ENCODE measurements at places on chromosomes 7 and 10. TPM values are rescaled to one million over a fixed set of nuclear protein-coding genes. Genes with fewer than 3 reads are reported as not detected.

DNA sequence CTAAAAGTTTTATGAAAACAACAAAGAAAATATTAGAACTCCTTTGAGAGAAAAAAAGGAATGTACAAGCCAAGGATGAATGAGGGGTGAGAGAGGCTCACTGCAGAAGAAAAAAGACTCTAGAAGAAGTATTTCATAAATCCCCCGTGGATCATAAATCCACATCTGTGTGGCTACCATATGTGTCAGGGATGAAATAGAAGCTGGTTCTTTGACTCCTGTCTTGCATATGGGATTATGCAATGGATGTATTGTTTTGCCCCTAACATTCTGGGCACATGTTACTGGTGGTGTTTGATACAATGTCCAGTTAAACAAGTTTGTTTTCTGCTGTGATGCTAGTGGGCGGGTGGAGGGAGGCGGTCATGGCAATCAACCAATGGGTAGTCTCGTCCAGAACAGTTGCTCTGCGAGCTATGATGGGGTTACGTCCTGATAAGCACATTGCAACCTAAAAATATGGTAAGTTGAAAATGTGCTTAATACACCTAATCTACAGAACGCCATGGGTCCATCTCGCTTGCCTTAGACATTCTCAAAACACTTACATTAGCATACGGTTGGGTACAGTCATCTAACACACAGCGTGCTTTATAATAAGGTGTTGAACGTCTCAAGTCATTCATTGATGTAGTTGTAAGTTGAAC lies 34.1 kb upstream of the PITRM1 start:
- no peak overlapping the region for H3K4me3 ChIP-seq
- no peaks in the 10 kb centered on the region for H3K36me3 ChIP-seq
- no peak for DNase-seq

GRCh38 chr10:101624526-101625102 lies 36.5 kb downstream of the DPCD start:
- no peaks in the 10 kb centered on the region for H3K36me3 ChIP-seq
- H3K4me1 ChIP-seq: no peaks in the 10 kb centered on the region
- DNase-seq: no peak
- H3K4me3 ChIP-seq: no peak overlapping the region
- H3K27ac ChIP-seq: no peak overlapping the region
- no peaks in the 10 kb centered on the region for H3K27me3 ChIP-seq

DNA sequence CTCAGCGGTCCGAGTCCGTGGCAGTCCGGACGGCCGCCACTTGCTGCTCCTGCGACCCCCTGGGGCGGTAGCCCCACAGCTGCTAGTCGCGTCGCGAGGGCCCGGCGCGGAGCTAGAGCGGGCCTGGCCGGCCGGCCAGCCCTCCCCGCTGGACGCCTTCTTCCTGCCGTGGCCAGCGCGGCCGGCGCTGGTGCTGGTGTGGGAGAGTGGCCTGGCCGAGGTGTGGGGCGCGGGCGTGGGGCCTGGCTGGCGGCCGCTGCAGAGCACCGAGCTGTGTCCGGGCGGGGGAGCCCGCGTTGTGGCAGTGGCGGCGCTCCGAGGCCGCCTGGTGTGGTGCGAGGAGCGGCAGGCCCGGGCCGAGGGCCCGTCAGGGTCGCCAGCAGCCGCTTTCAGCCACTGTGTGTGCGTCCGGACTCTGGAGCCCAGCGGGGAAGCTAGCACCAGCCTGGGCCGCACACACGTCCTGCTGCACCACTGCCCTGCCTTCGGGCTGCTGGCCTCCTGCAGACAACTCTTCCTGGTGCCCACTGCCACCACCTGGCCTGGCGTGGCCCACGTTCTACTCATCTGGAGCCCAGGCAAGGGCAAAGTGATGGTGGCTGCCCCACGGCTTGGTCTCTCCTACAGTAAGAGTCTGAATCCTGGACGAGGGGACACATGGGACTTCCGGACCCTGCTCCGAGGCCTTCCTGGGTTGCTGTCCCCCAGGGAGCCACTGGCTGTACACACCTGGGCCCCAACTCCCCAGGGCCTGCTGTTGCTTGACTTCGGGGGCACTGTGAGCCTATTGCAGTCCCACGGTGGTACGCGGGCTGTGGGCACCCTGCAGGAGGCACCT lies 631 bp downstream of the HPS6 start:
- H3K27ac ChIP-seq: peak overlapping the region; percentile 77
- H3K27me3 ChIP-seq: no peaks in the 10 kb centered on the region
- peak; percentile 23 for DNase-seq
- H3K4me1 ChIP-seq: peaks cover 7% of the 10 kb centered on the region
- no peaks in the 10 kb centered on the region for H3K36me3 ChIP-seq

DNA sequence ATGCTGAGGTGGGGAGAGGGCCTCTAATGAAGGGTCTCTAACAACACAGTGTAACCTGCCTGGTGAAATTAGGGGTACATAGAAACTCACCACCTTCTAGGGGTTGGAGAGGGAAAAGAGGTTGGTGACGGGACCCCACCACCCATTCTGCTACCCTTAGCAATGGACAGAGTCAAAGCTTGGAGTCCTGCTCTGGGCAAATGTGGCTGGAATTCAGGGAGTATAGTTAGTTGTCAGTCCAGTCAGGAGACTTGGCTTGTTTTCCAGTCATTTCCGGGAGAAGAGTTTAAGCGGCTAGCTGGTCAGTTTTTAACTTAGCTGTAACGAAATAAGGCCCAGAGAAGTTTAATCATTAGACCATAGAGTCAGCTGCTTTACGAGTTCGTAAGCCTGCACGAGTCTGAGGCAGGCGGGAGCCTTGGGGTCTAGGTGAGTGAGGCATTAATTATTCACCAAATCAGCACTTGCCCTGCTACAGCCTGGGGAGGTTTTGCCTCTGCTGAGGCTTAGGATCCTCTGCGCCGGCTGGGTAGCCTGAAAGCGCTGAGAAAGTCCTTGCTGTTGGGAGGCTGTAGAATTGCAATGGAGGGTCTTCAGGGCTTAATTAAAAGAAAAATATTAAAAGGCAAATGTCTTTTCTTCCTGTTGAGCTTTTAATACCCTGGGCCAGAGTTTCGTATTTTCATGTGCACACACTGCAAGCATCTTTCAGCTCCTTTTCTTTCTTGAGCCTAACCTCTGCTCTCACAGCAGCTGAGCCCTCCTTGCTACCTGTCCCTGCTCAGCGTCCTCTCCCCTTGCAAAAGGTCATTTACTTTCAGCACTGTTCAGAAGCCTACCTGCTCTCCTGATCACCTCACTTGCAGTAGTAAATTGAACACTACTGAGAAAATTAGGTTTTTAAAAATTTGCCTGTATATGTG lies 1.5 kb upstream of the LAMB1 start:
- H3K4me3 ChIP-seq: no peak overlapping the region
- H3K4me1 ChIP-seq: no peaks in the 10 kb centered on the region
- no peak overlapping the region for H3K27ac ChIP-seq
- no peaks in the 10 kb centered on the region for H3K27me3 ChIP-seq
- no peak for DNase-seq

DNA sequence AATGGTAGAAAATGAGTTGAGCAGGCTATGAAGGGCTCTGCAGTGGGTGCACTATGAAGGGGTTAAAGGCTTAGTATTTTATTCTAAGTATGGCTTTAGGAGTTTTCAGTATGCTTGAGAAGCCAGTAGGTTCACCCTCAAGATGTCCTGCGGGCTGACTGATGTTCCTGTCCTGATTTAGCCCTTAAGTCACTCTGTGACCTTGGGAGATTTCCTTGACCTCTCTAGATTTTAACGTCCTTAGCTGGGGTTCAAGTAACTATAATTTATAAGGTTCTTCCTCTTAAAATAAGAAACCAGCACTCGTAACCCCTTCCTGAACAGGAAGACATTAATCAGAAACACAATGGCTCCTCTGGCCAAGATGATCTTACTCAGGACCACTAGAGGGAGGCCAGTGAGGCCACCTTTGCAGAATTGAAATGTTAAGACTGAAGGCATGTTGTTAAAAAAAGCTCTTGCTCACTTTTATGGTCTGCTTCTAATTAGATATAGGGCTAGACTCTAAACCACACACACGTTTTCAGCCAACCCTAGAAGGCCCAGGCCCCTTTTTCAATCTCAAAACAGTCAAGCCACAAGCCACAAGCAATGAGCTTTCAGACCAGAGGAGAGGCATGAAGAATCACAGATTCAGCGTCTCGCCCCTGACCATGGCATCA lies 41.9 kb downstream of the CDK1 start:
- DNase-seq: no peak
- no peak overlapping the region for H3K4me3 ChIP-seq
- H3K27ac ChIP-seq: no peak overlapping the region
- H3K27me3 ChIP-seq: no peaks in the 10 kb centered on the region
- H3K4me1 ChIP-seq: peaks cover 1% of the 10 kb centered on the region
- no peaks in the 10 kb centered on the region for H3K36me3 ChIP-seq

DNA sequence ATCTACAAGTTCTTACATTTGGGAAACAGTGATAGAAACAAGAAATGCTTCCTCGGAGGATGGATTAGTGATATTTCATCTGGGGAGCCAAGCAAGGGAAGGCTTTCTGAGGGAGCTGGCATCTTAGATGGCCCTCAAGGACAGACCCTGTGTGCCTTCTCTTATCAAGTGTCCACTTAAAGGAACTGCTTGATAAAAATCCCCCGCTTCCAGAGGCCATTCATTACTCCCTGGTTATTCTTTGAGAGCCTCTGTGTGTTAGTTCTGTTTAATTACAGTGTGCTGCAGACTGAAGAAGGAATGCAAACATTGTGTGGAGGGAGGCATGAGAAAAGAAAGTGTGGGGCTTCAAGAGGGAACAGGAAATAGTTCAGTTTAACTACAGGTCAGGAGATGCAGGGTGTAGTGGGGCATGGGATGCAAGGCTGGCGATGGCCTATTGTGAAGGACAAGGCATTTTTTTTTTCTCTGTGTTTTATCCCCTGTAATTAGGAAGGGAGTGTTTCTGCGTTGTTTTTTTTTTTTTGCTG lies 145.4 kb downstream of the SNX10 start:
- no peak overlapping the region for H3K4me3 ChIP-seq
- DNase-seq: no peak
- H3K36me3 ChIP-seq: no peaks in the 10 kb centered on the region
- H3K27me3 ChIP-seq: no peaks in the 10 kb centered on the region
- no peaks in the 10 kb centered on the region for H3K4me1 ChIP-seq
- H3K27ac ChIP-seq: no peak overlapping the region

DNA sequence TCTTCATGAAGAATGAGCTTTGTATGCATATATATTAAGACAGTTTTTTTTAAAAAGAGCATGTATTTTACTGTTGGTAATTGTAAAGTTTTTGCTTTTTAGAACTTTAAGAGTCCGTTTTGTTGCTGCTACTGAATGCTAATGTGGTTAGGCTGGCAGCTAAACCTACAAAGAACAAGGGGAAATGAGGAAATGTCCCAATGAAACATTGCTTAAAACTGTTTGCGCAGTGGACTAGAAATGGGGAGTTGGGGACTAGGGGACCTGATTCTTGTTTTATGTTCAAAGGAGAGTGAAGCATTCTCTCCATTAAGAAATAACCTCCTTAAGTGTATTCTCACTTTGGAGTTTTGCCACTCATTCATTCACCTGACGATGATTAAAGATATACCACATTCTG lies 5.7 kb downstream of the NRF1 start:
- no peak overlapping the region for H3K27ac ChIP-seq
- peaks cover 7% of the 10 kb centered on the region for H3K4me1 ChIP-seq
- no peaks in the 10 kb centered on the region for H3K27me3 ChIP-seq
- no peak for DNase-seq
- H3K4me3 ChIP-seq: no peak overlapping the region
- H3K36me3 ChIP-seq: no peaks in the 10 kb centered on the region

- peak overlapping the region; percentile 94 for H3K4me3 ChIP-seq
- no peaks in the 10 kb centered on the region for H3K36me3 ChIP-seq
- no peak for DNase-seq
- peaks cover 2% of the 10 kb centered on the region for H3K4me1 ChIP-seq
- H3K27me3 ChIP-seq: no peaks in the 10 kb centered on the region
These were observed 79.6 kb downstream of the ZFAND4 start for GRCh38 chr10:45592926-45593325.

DNA sequence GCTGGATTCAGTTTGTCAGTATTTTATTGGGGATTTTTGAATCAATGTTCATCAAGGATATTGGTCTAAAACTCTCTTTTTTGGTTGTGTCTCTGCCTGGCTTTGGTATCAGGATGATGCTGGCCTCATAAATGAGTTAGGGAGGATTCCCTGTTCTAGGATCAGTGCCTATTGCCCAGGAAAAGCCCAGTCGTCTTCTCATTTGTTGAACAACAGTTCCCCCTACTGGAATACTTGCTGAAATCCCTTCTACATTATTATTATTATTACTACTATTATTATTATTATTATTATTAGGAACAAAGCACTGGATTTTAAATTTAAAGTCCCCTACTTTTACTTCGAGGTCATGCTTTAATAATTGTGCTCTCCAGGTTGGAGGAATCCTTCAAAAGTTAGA lies 528.9 kb downstream of the MAGI2 start:
- H3K36me3 ChIP-seq: no peaks in the 10 kb centered on the region
- H3K27me3 ChIP-seq: no peaks in the 10 kb centered on the region
- H3K4me3 ChIP-seq: no peak overlapping the region
- no peak overlapping the region for H3K27ac ChIP-seq

NYAP1 gene
- 4.5 TPM for total RNA-seq

NUTM2B gene
- total RNA-seq: 0.57 TPM

Measured in ovary (tissue), 10 donors.